ENCODE measurements at places on chromosomes 4 and X. TPM values are rescaled to one million over a fixed set of nuclear protein-coding genes. Genes with fewer than 3 reads are reported as not detected.

CLNK gene
- not detected for total RNA-seq

TMSB15C gene
- 3.8 TPM for total RNA-seq

MAGEA2B gene
- total RNA-seq, result not detected

NPY2R gene
- total RNA-seq, result not detected

CENPVL2 gene
- total RNA-seq, result not detected

GLRA2 gene
- not detected for total RNA-seq

All from smooth muscle cell of trachea (primary cell).